Right lobe of liver (tissue), 6 donors: ENCODE measurements at places on chromosomes 11 and 22.

DNA sequence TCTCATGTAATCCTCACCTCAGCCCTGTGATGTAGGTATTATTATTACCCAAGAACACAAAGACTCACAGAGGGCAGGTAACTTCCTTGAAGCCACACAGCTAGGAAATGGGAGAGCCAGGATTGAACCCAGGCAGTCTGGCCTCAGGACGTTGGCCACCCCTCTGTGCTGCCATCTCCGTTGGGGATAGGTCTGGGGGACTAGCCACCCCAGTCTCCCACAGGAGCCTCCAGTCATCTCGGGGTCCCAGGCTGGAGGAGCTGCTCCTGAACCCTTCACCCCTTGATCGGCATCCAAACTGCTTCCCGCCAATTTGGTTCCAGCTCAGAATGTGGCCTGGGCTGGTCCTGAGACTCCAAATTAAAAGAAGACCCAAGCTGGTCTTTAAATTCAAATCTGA lies 10.4 kb upstream of the TCF20 start:
- no peak for DNase-seq

DNA sequence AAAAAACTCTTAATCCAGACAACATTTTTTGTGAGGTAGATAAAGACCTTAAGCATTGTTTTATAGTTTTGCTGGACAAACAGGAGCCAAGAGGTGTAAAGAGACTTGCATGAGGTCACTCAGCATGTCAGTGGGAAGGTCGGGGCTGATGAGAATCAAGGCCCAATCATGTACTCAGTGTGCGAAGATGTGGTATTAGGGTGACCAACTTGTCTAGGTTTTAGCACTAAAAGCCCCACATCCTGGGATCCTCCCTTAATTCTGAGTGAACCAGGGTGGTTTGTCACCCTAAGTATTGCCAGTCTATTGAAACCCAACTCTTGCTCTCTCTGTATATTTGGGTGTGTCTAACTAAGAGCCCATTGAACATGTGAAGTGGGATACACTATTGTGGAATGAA lies 19.5 kb upstream of the SORL1-AS1 start:
- no peak for DNase-seq

- DNase-seq = no peak
Measured at GRCh38 chr11:9651481-9651880, 12.4 kb upstream of the SWAP70 start.

DNA sequence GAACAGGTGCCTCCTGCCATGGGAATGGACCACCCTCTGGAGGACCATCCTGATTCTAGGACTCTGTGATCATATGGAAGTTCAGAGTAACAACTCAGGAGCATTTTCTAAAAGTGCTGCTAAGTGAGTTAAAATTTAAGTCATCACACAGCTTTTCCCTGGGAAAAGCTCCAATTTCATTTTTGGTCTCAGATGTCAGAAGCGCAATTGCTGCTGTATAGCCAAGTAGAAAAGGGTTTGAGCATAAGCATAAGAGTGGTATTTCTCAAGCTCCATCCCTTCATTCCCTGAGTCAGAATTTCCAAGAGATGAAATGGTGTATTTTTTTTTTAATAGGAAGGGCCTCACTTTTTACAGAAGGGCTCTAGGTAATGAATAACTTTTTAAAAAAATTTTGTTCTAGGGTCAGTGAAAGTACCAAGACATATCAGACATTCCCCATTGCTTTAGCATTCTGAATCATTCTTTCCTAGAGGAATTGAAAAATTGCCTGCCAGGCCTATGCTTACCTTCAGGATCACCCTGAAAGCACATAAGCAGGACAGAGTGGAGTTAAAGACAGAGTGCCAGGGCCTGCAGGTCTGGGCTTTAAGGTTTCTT lies 564.5 kb upstream of the ISX start:
- DNase-seq = no peak

DNA sequence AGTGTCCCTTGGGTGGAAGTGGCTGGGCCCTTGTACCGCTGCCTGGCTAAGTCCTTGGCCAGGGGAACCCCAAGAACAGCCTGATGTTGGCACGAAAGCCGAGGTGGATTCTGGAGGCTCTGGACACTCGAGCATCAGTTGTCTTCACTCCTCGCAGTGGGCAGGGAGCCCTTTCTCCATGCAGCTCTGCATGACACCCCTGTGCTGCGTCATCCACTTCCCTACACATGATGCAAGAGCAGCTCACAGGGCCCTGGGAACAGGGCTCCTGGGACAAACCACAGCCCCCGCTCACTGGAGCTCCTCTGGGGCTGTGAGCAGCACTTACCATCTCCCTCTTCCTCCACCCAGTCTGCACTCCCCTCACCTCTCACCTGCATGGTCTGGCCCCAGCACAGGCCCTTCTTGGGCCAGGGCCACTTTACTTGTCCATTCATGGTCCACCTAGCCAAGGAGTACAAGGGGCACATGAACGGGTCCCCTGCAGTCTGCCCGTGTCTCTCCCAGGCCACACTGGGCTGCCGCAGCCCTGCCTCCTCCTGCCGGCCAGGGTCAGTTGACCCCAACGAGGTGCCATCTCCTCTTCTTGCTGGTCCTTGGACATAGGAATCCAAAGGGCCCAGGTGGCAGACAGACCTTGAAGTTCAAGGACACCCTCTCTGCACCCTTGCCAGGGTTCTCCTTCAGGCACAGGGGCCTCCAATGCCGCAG lies 66.5 kb downstream of the IGF2 start:
- DNase-seq = no peak

DNA sequence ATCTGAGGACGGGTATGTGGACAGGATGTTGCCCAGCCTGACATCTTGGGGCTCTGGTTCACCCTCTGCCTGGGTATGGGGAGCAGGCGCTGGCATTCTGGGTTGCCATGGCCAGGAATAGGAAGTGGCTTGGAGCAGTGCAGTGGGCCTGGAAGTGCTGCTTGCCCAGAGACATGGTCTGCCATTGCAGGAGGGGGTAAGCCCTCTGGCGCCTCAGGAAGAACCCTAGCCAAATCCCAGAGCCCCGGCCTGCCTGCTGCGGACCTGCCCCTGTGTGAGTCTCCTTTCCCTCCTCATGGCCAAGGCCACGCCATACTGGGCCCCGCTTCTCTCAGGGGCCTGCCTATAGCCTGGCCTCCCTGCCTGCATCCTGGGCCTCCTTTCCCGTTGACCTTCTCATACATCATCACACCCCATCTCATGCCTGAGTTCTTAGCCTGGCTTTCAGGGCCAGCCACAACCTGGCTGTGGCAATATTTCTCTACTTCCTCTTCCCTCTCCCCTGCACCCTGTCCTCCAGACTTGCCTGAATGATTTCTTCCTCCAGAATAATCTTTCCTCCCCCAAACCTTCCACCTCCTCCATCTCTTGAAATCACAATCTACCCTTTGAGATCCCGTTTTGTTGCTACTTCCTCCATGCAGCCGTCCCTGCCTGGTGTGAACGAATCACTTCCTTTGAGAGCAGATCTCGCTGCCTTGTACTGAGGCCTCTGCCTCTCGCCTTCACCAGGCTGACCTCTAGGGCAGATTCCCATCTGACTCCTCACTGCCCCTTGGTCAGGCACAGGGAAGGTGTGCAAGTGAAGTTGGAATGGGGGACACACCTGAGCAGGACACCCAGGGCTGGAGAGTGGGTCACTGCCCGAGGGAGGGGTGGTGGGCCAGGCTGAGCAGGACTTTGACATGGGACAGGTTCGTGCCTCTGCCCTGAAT lies 5.2 kb downstream of the CAPN5 start:
- DNase-seq = peak; percentile 33

DNA sequence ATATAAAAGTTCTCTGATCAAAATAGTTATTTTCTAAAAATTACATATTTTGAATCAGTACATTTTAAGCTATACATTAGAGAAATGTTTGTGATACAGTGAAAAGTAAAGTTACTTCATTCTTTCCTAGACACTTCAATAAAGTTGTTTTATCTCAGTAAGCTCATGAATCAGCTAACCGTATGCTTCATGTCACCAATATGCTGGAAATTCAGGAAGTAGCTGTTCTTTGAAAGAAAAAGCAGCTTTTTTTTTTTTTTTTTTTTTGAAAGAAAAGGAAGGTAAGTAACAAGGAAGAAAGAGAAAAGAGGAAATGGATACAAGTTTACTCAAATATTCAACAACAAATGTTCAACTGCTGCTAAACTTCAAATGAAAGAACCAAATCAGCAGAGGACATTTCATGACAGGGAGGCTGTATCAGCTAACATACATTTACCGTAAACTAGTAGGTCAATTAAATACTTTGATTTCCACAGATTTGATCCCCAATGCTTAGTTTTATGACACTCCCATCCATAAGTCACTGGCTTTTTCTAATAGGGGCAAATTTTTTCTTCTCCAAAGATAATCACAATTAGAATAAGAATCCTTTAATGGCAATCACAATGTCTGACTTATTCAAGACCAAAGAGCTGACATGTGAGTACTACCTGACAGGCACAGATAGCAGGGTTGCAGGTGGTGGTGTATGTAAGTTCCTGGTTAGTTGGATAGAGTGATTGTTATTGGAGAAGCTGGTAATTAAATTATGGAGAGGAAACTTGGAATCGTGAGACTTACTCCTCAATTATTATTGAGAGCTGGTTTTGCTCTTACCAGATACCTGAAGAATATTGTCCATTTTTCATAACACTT lies 754 bp downstream of the OR52A1 start:
- no peak for DNase-seq

DNA sequence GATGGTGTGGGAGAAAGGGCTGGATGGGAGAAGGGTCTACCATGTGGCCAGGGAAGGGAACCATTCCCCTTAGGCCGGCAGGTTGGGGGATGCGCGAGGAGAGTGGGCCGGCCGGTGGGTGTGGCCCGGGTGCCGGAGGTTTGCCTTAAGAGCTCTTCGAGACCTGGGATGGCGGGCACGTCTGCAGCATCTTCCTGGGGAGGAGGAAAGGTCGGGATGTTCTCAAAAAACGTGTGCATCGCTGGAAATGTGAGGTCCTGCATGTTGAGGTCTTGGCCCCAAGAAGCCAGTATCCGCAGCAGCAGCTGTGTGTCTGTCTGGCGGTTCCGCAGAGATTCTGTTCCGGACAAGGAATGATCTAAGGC lies 1.4 kb downstream of the NAV2 start:
- DNase-seq = no peak

GRCh38 chr11:118621071-118621783 lies 13.8 kb downstream of the PHLDB1 start:
- DNase-seq = no peak

GRCh38 chr11:2750101-2750681 lies 50.4 kb upstream of the KCNQ1OT1 start:
- peak; percentile 26 for DNase-seq

DNA sequence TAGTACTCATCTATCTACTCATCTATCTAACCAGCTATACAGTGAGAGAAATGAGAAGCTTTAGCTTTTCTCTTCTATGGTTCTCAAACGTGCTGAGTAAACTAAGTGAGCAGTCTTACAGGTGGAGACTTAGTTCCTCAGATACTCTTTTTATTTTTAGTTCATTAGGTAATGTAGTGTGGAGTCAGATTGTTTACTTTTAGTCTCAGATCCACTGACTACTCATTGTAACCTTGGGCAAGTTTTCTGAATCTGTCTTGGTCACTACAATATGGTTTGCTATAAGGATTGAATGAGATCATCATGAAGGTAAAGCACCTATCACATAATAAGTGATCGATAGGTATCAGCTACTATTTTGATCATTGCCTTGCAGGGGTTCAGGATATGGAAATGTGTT lies 160.1 kb downstream of the RAB38 start:
- no peak for DNase-seq

- peak; percentile 39 for DNase-seq
Measured at GRCh38 chr11:76658231-76658630, 12.3 kb downstream of the LRRC32 start.

GRCh38 chr11:79296141-79296540 lies 144.7 kb downstream of the TENM4 start:
- no peak for DNase-seq

GRCh38 chr11:113591117-113591516 lies 115.0 kb downstream of the TMPRSS5 start:
- no peak for DNase-seq

GRCh38 chr11:10317776-10318526 lies 13.1 kb downstream of the ADM start:
- no peak for DNase-seq

DNA sequence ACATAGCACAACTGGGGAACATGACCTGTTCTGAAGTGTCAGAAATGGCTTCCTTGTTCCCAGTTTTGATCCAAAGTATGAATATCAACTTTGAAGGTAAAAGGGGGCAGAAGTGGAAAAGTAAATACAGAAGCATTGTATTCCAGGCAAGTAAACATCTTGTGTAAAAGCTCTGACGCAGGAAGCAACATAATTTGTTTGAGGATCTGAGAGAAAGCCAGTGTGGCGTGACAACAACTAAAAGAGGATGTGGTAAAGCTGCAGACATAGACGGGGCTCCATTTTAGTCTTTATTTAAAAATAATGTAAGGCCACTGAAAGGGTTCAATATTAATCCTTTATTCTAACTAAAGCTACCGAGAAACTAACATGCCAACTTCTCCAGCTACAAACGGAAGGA lies 310.2 kb downstream of the DLG2 start:
- no peak for DNase-seq

GRCh38 chr22:45237065-45237990 lies 3.4 kb downstream of the KIAA0930 start:
- peak; percentile 80 for DNase-seq

- DNase-seq = no peak
Measured at GRCh38 chr11:87190071-87190470, 152.3 kb downstream of the TMEM135 start.

DNA sequence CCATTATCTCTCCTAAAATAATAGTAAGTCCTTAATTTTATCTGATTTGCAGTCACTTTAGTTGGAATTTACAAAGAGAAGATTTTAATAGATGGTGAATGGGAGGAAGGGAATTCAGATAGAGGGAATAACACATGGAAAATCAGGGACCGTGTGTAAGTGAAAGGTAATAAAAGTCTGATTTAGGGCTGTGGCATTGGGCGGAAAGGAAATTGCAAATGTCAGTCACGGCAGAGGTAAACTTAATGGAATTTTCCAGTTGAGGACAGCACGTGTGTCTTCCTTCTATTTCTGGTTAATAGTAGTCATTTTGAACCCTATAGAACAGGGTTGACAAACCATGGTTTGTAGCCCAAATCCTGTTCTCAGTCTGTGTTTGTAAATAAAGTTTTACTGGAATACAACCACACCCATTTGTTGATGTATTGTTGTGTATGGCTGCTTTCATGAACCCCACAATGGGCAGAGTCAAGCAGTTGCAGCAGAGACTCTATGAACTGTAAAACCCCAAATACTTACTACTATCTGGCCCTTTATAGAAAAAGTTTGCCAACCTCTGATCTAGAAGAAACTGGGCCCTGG lies 34.1 kb downstream of the PACS1 start:
- DNase-seq = no peak

DNA sequence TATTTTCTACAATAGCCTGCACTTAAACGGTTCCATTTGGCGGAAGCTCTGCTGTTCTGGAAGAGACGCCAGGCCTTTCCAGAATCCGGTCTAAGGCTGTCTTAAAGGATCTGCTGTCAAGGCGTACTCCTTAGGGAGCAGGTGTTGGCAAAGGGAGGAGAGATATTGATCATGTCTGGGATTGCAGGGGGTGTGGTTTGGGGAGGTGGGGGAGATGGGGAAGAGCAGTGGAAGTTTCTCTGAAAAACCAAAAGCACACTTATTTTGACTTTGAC lies 22.5 kb upstream of the WNT11 start:
- DNase-seq = no peak
